Activated CD4-positive, alpha-beta T cell treated with anti-CD3 and anti-CD28 coated beads, Interleukin-2, amount 10 ng/mL, durations not matched to agents 7 days and 5 days (primary cell): ENCODE measurements at places on chromosomes 7 and 10. TPM values are rescaled to one million over a fixed set of nuclear protein-coding genes. Genes with fewer than 3 reads are reported as not detected.
A peak's percentile ranks its signal among the peaks of the same experiment; 100 is the strongest.

CLRN3 gene
- not detected for total RNA-seq

SNCG gene
- not detected for total RNA-seq

- no peak for DNase-seq
These were observed 120.7 kb upstream of the PLXNA4 start for GRCh38 chr7:132697003-132697402.

GRCh38 chr10:112945811-112946210 lies 4.2 kb upstream of the TCF7L2 start:
- no peak for DNase-seq

SH2B2 gene
- total RNA-seq: 0.50 TPM

GRCh38 chr7:75971961-75972763 lies 22.2 kb downstream of the TMEM120A start:
- no peak for DNase-seq

LBX1 gene
- total RNA-seq: not detected

PTPRZ1 gene
- total RNA-seq: not detected

BNIP3 gene
- 62.2 TPM for total RNA-seq

ORC5 gene
- 20.7 TPM for total RNA-seq

GRCh38 chr7:32048970-32049491 lies 21.2 kb downstream of the PDE1C start:
- no peak for DNase-seq

DNA sequence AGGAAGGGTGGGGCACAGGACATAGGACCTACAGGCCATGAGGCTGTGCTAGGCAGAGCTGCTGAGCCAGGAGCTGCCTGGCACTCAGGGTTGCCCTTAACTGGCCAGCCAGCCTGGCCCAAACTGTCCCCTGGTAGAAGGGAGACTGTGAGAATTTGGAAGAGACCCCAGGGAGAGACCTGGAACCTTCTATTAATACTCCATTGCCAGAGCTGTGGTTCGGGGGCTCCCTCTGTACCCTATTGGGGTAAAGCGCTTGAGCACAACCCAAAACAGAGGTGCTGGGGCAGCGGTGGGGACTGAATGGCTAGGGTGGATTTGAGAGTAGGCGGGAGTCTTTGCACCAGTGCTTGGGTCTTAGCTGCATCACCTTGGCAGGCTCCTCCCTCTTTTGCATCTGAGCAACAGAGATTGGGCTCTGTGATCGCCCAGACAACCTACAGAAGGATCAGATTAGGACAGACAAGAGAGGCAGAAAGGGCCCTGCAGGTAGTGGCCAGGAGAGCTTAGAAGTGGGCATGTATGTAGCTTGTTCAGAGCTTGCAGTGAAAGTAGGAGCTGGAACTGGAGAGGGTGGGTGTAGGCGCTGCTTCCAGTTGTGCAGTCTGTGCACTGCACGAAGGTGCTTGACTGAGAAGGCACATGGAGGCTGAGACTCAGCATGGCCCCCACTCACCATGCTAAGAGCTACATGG lies 53.3 kb downstream of the ADCYAP1R1 start:
- no peak for DNase-seq

DNA sequence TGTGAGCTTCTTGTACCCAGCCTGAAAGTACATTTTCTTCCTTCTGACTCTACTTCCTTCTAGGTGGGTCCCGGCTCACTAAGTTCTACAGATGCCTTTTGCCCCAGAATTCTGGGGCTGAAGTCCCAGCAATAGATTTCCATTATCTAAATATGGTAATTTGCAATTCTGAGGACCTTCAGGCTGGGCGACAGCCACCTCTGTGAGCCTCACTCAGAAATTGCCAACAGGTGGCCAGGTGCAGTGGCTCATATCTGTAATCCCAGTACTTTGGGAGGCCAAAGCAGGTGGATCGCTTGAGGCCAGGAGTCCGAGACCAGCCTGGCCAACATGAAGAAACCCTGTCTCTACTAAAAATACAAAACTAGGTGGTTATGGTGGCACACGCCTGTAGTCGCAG lies 23.7 kb downstream of the CREM start:
- DNase-seq: no peak

- no peak for DNase-seq
These were observed 100.0 kb upstream of the TRIM24 start for GRCh38 chr7:138359870-138360559.

LRRC17 gene
- 0.58 TPM for total RNA-seq

DNA sequence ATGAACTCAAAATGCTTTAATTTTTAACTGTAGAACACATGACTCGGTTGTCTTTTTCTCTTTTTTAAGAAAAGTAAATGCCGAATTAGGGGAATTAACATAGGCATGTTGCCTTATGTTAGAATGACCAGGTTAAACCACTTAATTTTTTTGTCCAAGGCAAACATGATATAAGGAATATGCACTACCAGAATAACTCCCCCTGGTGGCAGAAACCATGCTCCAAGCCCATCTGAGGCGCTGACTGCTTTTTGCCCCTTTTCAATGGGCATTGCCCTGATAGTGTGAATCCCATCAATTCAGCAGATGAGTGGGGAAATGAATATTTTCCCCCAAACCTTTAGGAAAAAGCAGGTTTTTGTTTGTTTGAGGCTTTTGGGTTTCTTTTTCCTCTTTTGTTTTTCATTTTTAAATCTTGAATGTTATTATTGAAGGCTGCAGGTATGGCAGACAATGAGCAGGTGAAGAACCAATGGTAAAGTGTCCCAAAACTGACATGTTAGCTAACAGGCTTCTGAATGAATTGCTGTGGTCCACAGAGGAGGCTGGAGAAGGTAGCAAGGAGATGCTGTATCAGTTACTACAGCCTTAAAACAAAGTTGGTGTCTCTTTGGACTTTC lies 284.3 kb downstream of the SORCS3 start:
- peak; percentile 44 for DNase-seq

GRCh38 chr10:132178672-132179545 lies 7.8 kb upstream of the DPYSL4 start:
- DNase-seq: no peak

GRCh38 chr7:30800785-30801252 lies 29.6 kb downstream of the MINDY4 start:
- DNase-seq: peak; percentile 58

- no peak for DNase-seq
These were observed 207.3 kb downstream of the KIAA1217 start for GRCh38 chr10:24416248-24416647.

CCDC3 gene
- 0.10 TPM for total RNA-seq

DNA sequence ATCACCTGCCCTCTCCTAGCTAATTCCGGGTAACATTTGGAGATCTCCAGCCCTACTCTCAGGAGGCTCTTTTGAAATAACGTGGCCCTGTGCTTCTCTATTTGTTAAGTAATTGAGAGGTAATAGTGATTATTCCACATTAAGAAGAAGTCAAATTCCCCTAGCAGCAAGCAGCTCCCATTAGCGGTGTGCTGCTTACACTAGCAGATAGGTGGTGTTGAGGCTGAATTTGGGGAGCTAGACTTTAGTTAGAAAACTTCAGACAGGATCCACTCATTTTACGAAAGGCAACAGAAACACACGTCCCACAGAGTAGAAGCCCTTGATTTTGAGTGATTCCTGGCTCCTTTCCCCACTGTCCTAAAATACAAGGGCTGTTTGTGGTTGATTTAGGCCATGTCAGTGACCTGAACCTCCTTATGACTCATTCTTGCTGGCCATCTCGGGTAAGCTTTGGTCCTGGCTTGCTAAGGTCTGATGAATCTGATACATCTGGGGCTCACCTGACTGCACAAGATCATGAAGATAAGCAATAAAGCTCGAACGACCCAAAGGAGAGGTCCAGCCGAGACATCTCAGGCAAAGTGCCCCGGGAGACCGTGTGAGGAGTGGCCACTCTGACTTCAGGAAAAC lies 77.2 kb downstream of the FAM204A start:
- DNase-seq: no peak

GLI3 gene
- total RNA-seq: 0.12 TPM

GRCh38 chr7:45203936-45204445 lies 46.4 kb downstream of the RAMP3 start:
- peak; percentile 28 for DNase-seq

DNA sequence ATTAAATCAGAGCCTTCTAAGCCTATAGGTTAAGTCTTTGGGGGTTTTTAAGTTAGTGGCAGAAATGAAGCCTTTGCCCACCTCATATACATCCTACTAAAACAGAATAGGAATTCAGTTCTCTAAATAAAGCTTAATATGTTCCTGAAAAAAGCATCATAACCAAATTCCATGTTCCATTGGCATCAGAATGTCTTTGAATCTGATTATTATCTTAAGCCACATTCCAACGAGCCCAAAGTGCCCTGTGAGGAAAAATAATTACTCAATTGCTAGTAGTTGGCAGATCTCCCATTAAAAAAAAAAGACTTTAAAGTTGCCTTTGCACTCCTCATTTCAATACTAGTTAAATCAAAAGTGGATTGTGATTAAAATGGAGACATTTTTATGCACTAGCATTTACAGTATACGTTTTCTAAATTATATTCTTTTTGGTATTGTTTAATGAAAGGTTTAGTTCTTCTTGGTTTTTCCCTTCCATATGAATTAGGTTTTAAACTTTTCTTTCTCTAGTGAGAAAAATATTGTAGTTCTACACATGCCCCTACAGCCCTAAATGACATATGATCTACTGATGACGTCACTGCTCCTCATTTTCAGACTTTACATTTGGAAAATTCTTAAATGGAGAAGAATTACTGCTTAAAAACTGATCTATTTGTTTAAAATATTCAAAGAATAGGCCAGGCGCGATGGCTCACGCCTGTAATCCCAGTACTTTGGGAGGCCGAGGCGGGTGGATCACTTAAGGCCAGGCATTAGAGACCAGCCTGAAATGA lies 54.3 kb upstream of the CABCOCO1 start:
- no peak for DNase-seq
